Stimulated activated CD4-positive, alpha-beta T cell treated with anti-CD3 and anti-CD28 coated beads, Interleukin-4, amount 100 ng/mL, for 48 hours (primary cell): ENCODE measurements at places on chromosomes 12 and 14.

GRCh38 chr14:80606347-80606772 is 335.2 kb downstream of the CEP128 start:
- no peak for DNase-seq

DNA sequence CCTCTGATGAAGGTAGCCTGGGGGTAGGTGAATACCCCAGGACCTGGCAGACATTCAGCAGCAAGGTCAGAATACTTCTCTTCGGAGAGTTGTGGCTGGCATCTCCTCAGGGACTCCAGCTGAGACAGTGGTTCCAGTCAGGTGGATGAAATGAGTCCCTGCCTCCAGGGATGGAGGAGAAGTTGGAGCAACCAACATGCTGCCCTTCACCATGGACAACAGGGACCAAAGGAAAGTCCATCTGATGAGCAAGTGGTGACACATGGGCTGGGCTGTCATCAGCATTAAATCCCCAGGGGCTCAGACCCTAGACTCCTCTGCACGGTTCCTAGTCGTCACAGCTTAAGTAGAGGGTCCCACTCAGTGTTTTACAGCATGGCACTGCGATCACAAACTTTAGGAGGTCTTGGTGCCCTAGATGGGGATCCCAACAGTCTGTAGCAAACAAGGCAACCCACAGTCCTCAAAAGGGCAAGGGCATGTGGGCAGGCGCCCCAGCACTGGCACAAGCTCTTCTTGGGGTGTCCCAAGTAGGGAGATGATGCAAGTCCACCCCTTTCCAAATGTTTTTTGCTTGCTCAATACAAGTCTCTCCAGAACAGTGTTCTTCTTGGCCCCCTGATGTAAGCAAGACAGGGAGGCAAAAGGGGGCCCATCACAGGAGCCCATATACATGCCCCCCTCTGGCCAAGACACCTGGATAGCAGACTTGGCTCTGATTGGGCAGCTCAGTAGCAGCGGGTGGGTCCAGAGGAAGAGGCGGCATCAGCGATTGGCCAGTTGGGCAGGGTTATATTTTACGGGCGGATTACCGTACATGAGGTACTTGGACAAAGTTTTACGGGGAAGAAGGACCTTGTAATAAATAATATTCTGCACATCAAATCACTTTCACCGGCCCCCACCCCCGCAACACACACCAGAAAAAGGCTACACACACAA is 10.8 kb upstream of the CDH24 start:
- no peak for DNase-seq

GRCh38 chr14:105126126-105126980 is 42.2 kb downstream of the JAG2 start:
- DNase-seq: no peak

DNA sequence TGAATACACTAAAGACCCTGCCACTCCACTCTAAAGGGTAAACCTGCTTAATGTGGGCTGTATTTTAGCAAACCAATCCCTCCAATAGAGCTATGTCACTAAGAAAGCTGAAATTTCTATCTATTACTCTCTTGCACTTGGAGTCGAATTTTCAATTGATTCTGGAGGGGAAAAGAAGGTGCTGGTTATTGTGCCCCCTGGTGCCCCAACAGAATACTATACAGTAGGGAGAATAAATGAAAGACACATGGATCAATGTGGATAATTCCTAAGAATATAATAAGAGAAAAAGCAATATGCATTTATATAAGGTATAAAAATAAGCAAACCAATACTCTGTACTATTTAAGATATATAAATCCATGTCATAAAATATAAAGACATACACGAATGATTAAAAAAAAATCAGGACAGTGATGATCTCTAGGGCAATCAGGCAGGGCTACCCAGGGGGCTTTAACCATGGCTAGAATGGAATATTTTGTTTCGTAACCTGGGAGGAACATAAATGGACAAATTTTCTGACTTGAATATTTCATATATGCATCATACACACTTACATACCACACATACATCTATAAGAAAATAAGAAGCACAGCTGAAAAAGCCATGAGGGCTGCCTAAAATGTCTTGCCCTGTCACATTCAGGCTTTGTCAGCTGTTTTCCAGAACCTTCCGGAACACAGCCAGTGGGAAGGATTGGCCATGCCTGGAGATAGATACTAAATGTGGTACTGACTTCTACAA is 54.4 kb downstream of the EFCAB11 start:
- no peak for DNase-seq

DNA sequence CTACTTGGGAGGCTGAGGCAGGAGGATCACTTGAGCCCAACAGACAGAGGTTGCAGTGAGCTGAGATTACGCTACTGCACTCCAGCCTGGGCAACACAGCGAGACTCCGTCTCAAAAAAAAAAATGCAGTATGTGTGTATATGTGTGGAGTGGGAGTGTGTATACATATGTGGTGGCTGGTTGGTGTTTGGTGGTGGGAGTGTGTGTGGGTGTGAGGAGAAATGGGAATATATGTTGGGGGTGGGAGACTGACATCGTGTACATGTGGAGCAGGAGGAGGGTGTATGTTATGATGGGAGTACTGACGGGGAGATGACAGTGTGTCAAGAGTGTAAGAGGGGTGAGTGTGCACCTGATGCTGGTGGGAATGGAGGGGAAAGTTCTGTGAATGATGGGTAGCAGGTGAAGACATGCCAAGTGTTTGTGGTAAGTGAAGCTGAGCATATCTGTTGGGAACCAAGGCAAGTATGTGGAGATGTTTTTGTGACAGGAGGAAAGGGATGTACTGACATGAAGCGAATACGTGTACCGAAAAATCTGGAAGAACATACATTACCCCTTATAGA is 4.2 kb downstream of the PNMA1 start:
- DNase-seq: no peak

DNA sequence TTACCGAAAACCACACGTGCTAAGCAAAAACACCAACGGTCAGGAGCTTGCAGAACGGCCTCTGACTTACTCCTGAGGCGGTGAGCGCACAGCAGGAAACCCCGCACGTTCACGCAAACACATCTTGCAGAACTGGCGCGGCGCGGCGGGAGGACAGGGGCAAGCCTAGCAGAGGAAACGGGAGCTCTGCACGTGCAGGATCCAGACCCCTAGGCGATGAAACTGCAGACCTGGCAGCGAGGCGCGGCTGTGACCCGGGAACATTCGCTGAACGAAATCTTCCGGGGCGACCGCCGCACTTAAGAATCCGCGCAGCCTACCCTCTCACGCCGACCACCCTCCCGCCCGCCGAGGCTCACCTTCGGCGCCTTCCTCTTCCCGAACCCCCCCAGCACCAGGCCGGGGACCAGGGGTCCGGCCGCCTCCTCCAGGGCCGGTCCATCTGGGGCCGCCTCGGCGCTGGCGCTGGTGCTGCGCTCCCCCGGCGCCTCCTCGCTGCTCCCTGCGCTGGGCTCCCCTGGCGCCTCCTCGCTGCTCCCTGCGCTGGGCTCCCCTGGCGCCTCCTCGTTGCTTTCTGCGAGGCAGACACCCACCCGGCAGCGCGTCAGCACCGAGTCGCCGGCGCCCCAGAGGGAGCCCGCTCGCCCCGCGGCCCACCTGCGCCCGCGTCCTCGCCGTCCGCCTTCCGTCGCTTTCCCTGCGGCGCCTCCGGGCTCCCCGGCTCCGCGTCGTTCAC is 615 bp downstream of the DDX51 start:
- no peak for DNase-seq
